ENCODE measurements at places on chromosomes 5 and 9.

- DNase-seq = no peak
These were observed 100.7 kb downstream of the PHF2 start for GRCh38 chr9:93677048-93677571.

- DNase-seq = peak; percentile 75
These were observed 5.1 kb downstream of the IQGAP2 start for GRCh38 chr5:76408104-76408654.

DNA sequence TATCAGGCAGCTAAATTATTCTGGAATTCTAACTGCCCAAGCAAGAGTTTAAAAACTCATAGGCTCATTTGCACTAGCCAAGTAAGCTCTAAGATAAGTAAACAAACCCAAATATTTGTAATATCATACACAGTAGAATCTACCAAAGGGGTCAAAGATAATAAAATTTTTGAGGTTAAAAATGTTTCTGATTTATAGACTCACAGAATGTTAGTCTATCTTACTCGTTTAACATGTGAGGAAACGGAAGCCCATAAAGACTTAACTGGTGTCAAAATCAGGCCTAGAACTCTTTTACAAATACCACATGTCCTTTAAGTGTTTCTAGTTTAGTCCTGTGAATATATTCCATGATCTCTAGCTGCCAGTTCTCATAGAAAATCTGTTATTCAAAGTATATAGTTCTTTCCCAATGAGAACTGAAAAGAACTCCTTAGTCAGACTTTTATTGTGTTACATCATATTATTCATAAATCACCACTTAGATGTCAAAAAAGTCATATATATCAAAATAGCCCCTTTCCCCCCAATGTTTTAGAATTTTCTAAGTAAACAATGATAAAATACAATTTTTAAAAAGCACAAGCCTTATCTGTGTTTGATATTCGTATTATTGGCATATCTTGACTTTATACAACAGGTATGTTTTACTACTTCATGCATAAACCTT, 13.9 kb downstream of the RAB14 start:
- DNase-seq = no peak

GRCh38 chr5:173451651-173452050, 123.4 kb upstream of the STC2 start:
- no peak for DNase-seq

GRCh38 chr9:17875886-17876285, 297.0 kb downstream of the SH3GL2 start:
- no peak for DNase-seq

All from suppressor macrophage treated with lipopolysaccharide for 4 hours (primary cell).